ENCODE measurements at places on chromosomes 13 and 19.

DNA sequence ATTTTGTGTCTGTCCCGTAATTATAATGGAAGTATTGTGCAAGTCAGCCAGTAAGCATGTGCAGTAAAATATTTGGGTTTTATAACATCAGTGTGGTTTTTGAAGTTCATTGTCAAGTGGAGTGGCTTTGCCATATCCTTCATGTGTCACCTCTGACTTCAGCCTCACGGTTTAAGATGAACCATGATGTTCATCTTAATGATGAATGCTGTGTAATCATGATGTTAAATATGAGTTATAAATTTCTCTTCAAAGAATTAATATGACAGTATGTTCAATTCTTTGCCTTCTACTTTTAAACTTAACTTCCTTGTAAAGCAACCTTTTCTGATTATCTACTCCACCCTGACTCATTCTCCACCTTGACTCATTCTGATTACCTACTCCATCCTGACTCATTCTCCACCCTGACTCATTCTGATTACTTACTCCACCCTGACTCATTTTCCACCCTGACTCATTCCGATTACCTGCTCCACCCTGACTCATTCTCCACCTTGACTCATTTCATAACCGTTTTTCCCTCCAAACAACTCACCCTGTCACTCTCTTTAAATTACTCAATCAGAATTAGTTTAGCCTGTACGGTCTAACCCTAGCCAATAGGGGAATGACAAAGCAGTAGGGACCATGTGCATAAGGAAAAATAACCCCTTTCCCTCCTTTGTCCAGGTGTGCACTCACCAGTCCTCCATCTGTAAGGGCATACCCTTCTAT lies 50.3 kb upstream of the ANKRD10 start:
- no peak for DNase-seq

DNA sequence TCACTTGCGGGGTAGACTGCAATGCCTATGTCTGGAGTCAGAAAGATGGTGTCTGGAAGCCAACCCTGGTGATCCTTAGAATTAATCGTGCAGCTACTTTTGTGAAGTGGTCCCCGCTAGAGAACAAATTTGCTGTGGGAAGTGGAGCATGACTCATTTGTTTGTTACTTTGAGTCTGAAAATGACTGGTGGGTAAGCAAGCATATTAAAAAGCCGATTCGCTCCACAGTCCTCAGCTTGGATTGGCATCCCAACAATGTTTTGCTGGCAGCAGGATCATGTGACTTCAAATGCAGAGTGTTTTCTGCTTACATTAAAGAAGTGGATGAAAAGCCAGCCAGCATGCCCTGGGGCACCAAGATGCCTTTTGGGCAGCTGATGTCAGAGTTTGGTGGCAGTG lies 9.5 kb upstream of the ERVV-1 start:
- no peak for DNase-seq

- no peak for DNase-seq
These were observed 47.1 kb upstream of the CNMD start for GRCh38 chr13:52786766-52787165.

DNA sequence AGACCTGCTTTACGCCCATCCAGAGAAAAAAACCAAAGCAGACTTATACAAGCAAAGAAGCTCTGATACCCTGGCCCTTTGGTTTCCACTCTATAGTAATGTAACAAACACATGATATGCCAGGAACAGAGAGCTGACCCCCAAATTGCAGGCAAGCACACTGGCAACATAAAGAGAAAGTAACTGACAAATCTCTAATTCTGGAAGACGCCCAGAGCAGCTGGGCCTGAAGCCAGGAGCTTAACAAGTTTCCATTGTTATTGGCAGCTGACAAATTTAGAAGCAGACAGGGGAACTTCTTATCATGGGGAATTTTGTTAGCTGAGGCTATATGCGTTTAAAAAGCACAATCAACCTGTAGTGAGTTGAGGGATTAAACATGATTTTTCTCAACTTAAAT lies 158.0 kb downstream of the DLEU7 start:
- DNase-seq: no peak

GRCh38 chr13:22717036-22717435 lies 463.7 kb upstream of the SGCG start:
- DNase-seq: no peak

- peak; percentile 35 for DNase-seq
These were observed 87.6 kb upstream of the SLC15A1 start for GRCh38 chr13:98839856-98840769.

- DNase-seq: no peak
These were observed 23.0 kb downstream of the PIN1 start for GRCh38 chr19:9857920-9858746.

DNA sequence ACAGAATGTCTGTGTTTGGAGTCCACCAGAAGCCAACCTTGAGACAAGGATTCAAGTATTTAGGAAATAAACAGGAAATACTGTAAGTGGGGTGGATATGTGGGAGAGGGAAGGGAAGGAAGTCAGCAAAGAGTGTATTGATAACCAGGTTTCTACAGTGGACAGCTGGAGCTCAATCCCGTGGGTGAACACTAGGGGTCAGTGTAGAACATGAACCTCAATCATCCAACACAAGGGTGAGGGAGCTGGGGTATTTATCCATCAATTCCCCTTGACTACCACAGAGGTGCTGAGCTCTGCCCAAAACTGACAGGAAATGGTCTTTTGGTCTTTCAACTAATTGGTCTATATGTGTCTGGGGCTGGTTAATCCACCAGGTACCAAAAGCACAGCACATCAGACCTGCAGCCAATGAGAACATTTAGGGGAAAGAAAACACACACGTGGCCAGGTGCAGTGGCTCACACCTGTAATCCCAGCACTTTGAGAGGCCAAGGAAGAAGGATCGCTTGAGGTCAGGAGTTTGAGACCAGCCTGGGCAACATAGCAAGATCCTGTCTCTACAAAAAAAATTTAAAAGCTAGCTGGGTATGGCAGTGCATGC lies 5.6 kb upstream of the SYDE1 start:
- DNase-seq: no peak

DNA sequence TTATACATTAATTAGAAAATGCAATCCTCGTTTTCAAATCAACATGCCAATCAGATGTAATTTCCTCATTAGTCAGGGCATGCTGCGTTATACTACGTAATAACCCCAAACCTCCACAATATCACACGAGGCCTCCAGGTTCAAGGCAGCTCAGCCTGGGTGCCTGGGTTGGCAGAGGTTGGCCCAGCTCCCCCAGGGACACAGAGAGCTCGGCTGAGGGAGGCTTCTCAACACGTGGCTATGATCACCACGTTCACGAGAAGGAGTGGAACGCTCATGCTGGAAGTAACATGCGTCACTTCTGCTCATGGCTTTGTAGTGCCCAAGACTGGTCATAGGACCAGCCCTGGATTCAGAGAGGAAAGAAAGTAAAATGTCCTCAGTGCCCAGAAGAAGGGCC lies 144.9 kb upstream of the SOX1 start:
- DNase-seq: no peak

GRCh38 chr13:98239162-98240076 lies 62.4 kb upstream of the RNF113B start:
- no peak for DNase-seq

- no peak for DNase-seq
These were observed 52.5 kb upstream of the EEF1AKMT1 start for GRCh38 chr13:20826301-20826700.

- DNase-seq: no peak
These were observed 86.1 kb upstream of the TM9SF2 start for GRCh38 chr13:99415014-99415650.

DNA sequence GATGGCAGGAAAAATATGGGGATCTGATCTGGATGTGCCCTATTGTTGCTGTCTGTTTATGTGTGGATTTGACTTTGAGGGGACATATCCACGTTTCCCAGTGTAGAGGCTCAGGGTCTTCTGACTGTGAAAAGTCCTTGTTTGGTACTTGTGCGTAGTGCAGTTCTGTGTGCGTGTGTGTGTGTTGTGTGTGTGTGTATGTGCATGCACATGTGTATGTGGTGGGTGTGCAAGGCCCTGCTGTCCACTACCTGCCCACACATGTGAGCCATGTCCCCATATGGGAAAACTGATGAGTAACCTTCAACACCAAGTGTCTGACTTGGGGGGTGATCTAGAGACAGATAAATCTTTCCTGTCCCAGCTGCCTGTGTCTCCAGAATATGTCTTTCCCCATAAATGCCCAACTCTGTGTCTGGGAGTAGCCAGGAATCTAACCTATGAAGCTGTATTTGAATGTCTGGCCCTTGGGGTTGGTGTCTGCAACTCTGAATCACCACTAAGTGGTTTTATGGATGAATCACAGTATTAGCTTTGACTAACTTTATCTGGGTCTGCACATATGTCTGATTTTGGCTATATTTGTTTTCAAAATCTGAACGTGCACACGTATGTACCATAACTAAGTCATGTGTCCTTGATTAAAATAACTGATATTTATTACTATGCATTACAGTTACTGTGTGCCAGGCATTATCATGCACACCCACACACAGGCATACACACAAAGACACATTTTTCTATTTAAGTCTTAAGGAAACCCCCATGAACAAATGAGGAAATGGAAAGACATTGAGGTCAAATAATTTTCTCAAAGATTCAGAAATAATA lies 17.4 kb downstream of the KLK2 start:
- DNase-seq: no peak

DNA sequence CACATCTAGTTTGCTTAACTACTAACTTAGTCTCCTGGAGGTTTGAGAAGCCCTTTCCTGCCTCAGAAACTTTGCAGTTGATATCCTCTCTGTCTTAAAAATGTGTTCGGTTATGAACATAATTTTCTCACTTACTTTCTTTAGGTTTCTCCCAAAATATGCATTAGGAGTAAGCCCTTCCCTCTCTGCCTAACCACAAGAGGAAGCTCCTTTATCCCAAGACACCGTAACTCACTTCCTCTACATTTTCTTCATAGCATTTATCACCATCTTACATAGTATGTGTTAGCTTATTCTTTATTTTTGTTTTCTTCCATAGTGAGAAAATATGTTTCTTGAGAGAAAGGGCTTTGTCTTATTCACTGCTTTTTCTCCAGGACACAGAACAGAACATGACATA lies 952.5 kb upstream of the ATXN8OS start:
- no peak for DNase-seq

DNA sequence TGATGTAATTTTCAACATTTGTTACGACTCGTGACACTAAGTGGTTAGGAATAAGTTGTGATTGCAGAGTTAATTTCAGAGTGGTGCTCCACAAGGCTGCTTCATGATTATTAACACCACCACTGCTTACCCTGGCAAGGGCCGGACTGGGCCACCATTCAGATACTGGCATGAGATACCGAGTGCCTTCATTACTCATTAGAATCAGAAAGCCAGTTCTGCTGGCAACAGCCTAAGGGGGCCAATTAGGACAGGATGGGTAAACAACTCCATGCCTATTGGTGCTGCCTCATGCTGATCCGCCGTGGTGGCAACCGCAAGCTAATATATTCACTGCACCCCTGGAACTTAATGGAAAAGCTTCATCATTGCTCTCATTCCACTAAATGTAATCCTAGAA lies 575.1 kb downstream of the EFNB2 start:
- no peak for DNase-seq

GRCh38 chr13:74796157-74796556 lies 662.0 kb upstream of the KLF12 start:
- DNase-seq: no peak

- no peak for DNase-seq
These were observed 3.8 kb downstream of the RNF126 start for GRCh38 chr19:658916-659839.

- no peak for DNase-seq
These were observed 331.3 kb downstream of the NDFIP2 start for GRCh38 chr13:79812070-79812850.

- DNase-seq: no peak
These were observed 348.3 kb downstream of the LIG4 start for GRCh38 chr13:107866941-107867623.

- DNase-seq: no peak
These were observed 986.0 kb upstream of the SPRY2 start for GRCh38 chr13:81326913-81327312.

All from stimulated activated CD8-positive, alpha-beta memory T cell treated with anti-CD3 and anti-CD28 coated beads, Interleukin-2, amount 100 ng/mL, for 48 hours (primary cell).